ENCODE measurements at places on chromosomes 3 and 15.

DNA sequence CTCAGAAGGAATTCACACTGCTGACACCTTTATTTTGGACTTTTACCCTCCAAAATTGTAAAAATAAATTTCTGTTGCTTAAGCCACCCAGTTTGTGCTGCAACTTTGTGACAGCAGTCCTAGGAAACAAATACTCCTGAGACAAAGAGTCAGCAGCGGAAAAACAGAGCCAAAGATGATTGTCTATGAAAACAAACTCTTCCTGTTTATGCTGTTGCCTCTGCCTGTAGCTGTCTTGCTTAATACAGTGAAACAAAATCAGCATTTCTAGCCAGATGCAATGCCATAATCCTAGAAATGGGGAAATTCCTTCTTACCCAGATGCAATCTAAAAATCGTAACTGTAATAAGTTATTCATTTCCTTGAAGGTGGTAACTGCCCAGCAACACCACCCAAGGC is 387.5 kb upstream of the ATP11B start:
- DNase-seq, result no peak

DNA sequence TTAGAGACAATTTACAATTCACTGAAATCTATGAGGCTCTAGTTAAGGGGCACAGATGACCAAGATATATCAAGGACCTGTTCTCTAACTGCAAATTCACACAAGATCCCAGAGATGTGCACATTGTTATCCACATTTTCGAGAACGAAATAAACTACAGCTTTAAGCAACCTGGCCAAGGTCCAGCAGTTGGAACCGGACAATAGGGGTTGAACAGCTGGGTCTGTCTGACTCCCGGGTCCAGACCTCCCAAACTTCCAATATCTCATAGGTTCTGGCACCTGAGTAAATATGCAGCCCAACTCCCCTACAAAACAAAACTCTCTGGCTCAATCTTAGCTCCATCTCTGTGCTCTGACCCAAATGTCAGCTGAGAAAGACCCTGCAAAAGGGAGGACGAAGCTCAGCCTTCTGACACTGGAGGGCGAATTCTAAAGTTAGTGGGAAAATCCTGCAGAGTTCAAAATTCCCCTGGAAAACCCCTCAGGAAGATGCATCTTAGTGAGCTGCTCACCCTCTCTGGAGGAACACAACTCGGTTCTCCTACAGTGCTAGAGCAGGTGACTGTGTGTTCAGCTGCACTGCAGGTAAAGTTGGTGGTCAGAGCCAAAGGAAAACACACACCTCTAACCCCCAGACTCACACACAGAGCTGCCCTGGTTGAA is 14.2 kb upstream of the SPATA12 start:
- DNase-seq, result no peak

- no peak for DNase-seq
Measured at GRCh38 chr15:89308236-89308635, 26.4 kb downstream of the POLG start.

GRCh38 chr3:179701176-179701827 is 48.5 kb downstream of the USP13 start:
- DNase-seq, result no peak

- peak; percentile 74 for DNase-seq
Measured at GRCh38 chr15:78308422-78309032, 9.1 kb upstream of the SKIC8 start.

GRCh38 chr3:113532698-113533533 is 561 bp downstream of the SIDT1 start:
- no peak for DNase-seq

DNA sequence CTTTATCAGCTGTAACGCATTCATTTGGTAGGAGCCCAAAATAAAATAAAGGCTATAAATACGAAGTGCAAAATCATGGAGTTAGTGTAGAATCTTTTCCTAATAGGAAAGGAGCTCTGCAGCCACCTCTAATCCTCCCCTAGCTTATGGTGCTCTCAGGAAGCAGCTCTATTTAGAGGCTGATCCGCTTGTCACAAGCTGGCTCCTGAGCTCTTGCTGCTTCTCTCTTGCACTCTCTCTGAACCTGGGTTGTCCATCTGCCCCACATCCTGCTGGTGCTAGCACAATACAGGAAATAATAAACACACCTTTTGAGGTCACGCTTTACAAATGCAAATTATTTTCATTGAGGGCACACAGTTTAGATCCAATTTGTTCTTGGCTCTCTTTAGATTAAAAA is 37.3 kb upstream of the BFSP2 start:
- no peak for DNase-seq

- no peak for DNase-seq
Measured at GRCh38 chr3:116188231-116188785, 257.0 kb downstream of the LSAMP start.

- DNase-seq, result no peak
Measured at GRCh38 chr3:95751509-95751908, 1062.9 kb upstream of the EPHA6 start.
